ENCODE measurements at places on chromosomes 5 and 9. TPM values are rescaled to one million over a fixed set of nuclear protein-coding genes. Genes with fewer than 3 reads are reported as not detected.

The ARSI gene
- total RNA-seq, result 1.3 TPM

The MCTP1 gene
- total RNA-seq, result 57.8 TPM

DNA sequence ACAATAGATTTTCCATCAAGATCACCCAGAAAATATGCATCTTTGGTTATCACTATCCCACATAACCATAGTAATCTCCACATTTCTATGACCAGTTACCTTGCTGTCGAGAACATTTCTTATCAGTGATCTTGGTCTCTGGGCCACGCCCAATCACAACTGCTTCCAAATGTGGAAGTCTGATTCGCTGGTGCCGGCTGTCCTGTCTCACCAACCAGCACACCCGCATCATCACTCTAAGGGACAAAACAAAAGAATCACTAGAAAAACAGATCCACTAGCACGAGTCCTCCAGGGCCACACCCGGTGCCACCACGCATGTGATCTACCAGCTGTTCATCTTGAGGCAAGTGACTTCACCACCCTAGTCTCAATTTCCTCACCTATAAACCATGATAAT lies 11.8 kb downstream of the APTX start:
- no peak overlapping the region for H3K4me3 ChIP-seq
- H3K4me1 ChIP-seq, result no peaks in the 10 kb centered on the region
- peaks cover 4% of the 10 kb centered on the region for H3K36me3 ChIP-seq

GRCh38 chr9:118364266-118365106 lies 660.3 kb downstream of the TLR4 start:
- H3K27me3 ChIP-seq, result no peaks in the 10 kb centered on the region
- no peaks in the 10 kb centered on the region for H3K36me3 ChIP-seq
- no peaks in the 10 kb centered on the region for H3K4me1 ChIP-seq
- H3K4me3 ChIP-seq, result no peak overlapping the region

GRCh38 chr9:93154293-93154903 lies 20.3 kb upstream of the NINJ1 start:
- H3K4me3 ChIP-seq, result no peak overlapping the region
- DNase-seq, result no peak

- H3K36me3 ChIP-seq, result no peaks in the 10 kb centered on the region
- H3K4me1 ChIP-seq, result no peaks in the 10 kb centered on the region
- H3K27me3 ChIP-seq, result no peaks in the 10 kb centered on the region
Observed at GRCh38 chr9:116377179-116377798, 223.7 kb downstream of the PAPPA start.

Measured in breast epithelium (tissue), 4 donors.